ENCODE measurements at places on chromosomes 13 and 19.
A peak's percentile ranks its signal among the peaks of the same experiment; 100 is the strongest.

GRCh38 chr19:51551673-51552432 is 19.2 kb upstream of the ZNF175 start:
- no peak for DNase-seq

DNA sequence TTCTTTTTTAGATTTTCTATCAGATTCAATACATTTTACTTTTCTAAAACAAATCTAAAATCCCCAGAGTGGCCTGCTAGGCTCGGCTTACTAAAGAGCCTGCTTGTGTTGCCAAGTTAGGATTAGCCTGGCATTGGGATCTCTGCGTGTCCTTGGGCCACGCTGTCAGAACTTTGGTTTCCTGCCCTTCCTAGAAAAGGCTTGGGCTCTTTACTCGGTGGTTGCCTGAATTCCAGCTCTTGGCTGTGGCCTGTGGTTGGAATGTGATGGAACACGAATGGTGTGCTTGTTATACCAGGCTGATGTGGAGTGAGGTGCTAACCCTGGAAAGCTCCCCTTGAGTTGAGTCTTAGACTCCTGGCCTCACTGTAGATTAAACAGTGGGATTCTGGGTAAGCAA is 8.5 kb downstream of the SPATA13 start:
- no peak for DNase-seq

DNA sequence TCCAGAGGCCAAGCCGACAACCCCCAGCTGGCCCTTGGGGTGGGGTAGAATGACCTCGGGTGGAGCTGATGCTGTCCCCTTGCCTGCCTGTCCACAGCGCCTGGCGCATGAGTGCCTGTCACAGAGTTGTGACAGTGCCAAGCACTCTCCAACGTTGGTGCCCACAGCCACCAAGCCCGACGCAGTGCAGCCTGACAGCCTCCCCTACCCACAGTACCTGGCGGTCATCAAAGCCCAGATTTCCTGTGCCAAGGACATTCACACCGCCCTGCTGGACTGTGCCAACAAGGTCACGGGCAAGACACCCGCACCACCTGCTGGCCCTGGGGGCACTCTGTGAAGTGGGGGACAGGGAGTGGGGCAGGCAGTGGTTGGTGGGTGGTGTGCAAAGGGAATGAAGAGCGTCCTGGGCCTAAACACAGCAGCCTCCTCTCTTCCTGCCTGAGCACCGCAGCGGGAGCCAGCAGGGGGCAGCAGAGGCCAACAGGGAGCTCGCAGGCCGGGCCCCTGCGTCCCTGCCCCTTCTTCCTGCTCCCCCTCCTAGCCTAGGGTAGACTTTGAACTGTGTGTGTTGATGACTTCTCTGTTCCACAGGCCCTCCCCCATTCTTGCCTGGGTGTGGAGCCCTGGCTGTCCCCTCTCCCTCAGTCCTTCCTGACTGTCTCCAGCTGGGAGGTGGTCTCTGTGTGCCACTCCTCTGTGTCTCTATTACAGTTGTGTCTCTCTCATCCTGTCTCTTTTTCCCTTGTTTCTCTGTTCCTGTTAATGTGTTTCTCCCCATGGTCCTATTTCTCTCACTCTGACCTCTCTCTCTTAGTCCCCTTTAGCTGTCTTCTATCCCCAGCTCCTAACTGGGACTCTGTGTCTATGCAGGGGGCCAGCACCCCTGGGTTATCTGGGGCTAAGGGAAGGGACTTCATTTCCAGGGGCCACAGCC is 6.5 kb downstream of the MED29 start:
- peak; percentile 93 for DNase-seq

DNA sequence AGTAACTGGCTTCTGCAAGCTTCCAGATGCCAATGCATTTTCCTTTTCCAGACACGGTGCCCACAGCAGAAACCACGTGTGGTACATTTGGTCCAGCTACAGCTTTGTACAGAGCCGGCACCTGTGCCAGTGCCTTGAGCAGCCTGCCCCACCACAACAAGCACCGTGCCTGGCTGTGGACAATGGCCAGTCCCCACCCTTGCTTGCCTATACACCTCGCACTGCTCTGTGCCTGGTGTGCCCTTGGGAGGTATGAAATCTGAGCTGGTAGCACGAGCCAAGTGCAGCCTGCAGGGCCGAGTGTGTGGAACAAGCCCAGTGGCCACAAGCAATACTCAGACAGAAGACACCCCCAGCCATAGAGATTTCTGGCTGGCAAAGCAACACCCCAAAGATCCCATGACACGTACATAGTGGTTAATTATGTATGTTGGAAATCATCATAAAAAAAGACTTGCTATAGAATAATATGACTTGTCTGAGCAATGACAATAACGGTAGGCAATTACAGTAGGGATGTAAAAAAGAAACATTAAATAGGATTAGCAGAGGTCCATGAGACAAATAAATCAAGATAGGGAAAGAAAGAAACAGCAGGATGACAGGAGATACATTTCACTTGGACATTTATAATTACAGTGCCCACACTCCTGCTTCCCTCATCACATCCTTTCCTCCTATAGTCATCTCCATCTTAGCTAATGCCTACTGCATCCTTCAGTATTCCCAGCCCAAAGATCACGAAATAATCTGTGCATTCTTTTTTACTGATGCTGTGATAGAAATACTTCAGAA is 1399.5 kb downstream of the PCDH9 start:
- no peak for DNase-seq

GRCh38 chr13:29541400-29541799 is 54.1 kb downstream of the SLC7A1 start:
- no peak for DNase-seq

GRCh38 chr19:43605875-43606568 is 5.9 kb upstream of the SRRM5 start:
- DNase-seq, result no peak

GRCh38 chr13:58949646-58950045 is 1214.1 kb downstream of the DIAPH3 start:
- no peak for DNase-seq

DNA sequence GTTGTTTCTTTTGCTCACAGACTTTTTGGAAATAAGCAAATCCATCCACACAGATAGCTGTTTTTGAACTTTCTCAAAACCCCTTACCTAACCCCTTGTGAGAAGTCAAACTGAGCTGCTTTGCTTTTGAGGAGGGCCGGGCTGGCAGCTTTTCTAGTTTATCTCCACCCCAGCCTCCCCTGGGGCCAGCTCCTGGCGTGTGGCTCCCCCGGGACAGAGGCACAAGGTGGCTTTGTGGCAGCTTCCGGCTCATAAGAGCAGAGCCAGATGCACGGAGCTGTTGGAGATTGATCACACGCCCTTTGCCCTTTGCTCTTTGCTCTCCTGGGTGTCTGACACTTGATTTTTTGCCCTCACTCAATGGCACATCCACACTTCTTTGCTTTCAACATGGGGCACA is 24.9 kb upstream of the RNF113B start:
- no peak for DNase-seq

DNA sequence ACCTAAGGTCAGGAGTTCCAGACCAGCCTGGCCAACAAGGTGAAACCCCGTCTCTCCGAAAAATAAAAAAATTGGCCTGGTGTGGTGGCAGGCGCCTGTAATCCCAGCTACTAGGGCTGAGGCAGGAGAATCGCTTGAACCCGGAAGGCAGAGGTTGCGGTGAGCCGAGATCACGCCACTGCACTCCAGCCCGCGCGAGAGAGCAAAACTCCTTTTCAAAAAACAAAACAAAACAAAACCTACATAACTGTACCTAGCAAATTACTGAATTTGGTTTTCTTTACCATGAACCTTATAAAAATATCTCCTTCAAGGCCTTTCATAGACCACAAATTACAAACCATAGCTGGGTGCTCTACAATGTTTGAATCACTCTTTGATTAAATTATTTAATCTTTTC is 760 bp downstream of the ZNF91 start:
- DNase-seq, result peak; percentile 26

- DNase-seq, result no peak
These were observed 146.9 kb upstream of the SLC10A2 start for GRCh38 chr13:103213152-103213551.

DNA sequence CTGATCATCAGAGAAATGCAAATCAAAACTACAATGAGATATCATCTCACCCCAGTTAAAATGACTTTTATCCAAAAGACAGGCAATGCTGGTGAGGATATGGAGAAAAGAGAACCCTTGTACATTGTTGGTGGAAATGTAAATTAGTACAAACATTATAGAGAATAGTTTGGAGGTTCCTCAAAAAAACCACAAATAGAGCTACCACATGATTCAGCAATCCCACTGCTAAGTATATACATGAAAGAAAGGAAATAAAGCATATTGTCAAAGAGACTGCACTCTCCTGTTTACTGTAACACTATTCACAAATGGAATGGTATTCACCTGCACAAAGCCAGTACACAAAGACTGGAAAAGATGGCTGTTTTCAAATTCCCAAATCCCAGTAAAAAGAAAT is 1233.7 kb downstream of the PCDH17 start:
- no peak for DNase-seq

DNA sequence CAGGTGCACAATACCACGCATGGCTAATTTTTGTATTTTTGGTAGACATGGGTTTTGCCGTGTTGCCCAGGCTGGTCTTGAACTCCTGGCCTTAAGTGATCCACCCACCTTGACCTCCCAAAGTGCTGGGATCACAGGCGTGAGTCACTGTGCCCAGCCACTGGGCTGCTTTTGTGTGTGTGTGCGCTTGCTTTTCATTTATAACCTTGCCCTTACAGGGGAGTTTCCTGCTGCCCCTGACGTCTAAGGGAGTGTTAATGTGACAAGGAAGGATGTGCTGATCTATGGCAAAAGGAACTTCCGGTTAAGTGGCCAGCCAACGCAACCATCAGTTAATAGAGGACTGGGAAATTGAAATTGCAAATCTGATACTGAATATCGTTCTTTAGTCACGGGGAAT is 57.7 kb downstream of the ING1 start:
- DNase-seq, result no peak

DNA sequence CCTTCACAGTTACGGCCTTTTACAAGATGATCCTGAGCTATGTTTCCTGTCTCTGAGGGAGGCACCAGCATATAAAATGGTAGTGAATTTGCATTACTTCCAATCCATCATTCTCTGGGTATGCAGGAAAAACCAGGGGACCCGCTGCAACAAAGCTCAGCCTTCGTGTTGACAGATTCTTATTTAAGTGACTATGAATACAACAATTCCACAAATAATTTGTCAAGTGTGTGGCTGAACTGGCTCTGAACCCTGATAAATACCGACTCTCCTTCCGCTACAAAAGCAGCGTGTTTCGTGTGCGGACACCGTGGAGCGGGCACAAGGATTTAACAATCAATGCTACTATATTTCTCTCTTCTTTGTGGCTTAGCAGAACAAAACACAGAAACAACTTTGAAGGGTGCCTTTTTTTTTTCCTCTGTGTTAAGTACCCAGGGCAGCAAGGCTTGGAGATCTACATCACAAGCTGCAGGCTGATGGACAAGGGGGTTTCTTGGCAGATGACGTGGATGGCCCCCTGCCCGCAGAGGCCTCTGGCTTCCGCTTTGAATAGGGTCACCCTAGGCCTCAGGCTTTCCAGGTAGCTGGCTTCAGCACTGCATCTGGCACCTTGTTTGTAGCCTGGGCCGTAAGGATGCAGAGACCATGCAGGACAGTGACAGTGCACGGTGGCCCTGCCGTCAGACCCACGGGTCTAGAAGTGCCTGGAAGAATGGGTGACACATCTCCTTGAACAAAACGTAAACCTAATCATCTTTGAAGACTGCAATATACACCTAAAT is 280.5 kb upstream of the TSHZ3 start:
- DNase-seq, result no peak

DNA sequence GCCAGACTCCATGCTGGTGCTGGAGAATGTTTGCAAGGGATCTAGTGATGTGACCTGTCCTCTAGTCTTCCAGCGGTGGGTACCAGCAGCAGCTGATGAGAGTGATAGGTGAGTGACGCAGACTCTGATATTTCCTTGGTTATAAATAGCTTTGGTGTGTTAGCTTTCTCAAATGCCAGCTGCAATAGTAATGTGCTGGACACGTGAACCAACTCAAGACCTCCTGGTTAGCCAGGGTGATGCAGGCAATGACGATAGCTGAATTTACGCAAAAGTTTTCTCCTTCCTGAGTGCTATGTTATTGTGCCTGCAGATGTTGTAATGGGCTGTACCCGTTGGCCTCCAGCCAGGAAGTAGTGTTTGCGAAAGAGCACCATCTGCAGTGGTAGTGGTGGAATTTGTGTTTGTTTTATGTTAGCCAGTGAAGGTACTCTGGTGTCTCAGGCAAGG is 129.5 kb downstream of the CYSLTR2 start:
- no peak for DNase-seq

DNA sequence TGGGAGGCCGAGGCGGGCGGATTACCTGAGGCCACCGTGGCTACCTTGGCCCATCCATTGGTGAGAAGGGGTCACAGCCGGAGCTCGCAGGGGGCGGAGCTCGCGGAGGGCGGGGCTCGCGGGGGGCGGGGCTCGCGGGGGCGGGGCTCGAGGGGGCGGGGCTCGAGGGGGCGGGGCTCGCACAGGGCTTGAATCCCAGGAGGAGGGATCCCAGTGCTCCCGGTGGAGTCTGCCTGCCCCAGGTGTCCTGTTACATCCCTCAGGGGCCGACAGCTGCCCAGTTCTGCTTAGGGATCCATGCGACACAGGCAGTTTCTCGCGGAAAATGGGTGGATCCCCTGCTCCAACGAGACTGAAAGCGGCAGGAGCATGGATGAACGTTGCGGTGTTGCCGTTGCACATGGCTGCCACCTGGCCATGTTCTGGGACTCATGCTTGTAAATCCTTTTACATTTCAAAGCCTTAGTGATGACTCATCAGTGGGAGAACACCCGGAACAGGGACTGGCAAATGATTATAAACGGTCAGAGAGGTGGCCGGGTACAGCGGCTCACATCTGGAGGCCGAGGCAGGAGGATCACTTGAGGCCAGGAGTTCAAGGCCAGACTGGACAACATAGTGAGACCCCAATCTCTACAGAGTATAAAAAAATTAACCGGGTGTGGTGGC is 25.1 kb downstream of the TMPRSS9 start:
- no peak for DNase-seq

- DNase-seq, result no peak
These were observed 32.1 kb upstream of the GPR183 start for GRCh38 chr13:99339230-99339721.

DNA sequence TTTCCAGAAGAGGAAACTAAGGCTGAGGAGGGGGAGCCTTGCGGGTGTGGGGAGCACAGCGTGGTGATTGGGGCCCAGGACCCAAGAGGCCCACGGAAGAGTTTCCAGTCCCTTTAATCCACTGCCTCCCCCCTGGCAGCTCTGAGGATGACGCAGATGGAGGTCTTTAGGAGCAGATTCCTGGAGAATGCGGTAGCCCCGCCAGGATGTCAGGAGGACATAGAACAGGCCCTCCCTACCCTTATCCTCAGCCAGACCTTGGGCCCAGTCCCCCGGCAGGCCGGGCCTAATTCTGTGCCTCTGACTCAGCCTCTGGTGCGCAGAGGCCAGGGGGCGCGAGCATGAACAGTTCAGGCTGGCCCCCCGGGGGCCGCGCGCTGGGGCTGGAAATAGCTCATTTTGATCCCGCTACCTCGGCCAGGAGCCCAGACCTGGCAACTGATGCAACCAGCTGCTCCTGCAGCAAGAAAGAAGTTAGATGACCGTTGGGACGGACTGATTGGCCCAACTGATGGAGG is 461 bp upstream of the HSPB6 start:
- DNase-seq, result peak; percentile 30

All from activated CD4-positive, alpha-beta T cell treated with anti-CD3 and anti-CD28 coated beads, Interleukin-2, amount 50 U/mL, for 16 hours (primary cell).